Common myeloid progenitor, CD34-positive (primary cell): ENCODE measurements at places on chromosomes 7 and 10.
A peak's percentile ranks its signal among the peaks of the same experiment; 100 is the strongest.

- DNase-seq: no peak
Observed at GRCh38 chr10:125625586-125625985, 57.4 kb downstream of the TEX36 start.

GRCh38 chr7:137096607-137097006, 228.2 kb downstream of the CHRM2 start:
- DNase-seq: no peak

DNA sequence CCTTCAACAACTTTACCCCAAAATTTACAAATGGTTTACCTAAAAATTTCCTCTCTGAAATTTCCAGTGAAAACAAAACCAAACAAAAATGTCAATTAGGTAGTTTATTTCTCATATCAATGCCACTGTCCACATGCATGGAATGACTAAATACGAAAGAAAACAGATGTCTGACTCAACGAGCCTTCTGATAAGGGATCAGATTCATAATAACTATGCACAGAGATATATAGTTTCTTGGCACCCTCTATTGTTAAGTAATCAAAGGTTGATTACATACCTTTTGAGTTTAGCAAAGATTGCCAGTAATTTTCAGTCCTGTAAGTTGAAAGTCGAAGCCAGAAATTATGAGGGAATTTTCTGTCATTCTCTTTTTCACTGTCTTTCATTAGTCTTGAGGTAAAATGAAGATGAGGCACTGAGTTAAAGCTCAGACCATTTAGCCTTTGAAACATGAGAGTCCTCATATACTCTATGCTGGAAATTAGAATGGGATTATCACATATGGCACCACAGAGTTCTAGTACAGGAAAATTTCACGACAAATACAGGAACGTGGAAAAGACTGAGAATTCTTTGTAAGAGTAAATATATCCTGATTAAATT, 519.1 kb upstream of the ANKRD30A start:
- no peak for DNase-seq

- no peak for DNase-seq
Observed at GRCh38 chr10:11687779-11688447, 54.3 kb upstream of the ECHDC3 start.

- DNase-seq: peak; percentile 53
Observed at GRCh38 chr7:107387128-107387527, 82.7 kb upstream of the GPR22 start.

- DNase-seq: peak; percentile 73
Observed at GRCh38 chr7:5428478-5429252, 5.0 kb upstream of the TNRC18 start.

DNA sequence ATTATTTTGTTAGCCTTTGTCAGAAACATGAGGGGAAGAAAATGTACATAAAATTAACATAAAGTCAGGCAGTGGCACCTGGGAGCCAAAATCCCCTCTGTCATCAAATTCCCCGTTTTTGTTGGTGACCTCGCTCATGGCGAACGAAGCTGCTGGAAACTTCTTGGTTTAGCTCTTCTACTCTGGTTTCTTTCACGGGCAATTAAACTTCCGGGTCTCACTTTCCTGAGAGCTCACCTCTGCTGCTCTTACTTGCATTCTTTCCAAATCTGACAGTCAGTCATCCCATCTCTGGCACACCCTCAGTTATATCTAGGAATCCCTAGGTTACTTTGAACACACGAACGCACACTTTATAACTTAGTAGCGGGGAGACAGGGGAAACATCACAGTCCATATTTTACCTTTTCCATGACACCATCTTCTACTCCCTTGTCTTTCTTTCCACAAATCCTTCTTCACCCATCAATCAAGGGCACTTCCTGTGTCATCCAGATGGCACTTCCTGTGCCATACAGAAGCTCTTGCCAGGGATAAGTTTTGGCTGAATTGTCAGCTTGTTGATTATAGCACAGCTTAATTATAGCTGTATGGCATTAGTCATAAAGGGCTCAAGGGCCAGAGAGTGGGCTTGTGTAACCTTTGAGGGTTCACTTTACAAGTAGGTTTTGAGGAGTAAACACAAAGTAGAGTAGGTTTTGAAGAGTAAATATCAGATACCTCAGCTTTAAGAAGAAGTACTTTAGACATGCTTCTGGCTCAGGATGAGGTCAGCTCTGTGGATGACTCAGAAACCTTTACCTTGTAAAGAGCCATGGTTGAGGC, 105.1 kb downstream of the GATA3 start:
- DNase-seq: peak; percentile 3
